Anterior cingulate cortex (tissue), 58 donors: ENCODE measurements at places on chromosomes 12 and 14.
A peak's percentile ranks its signal among the peaks of the same experiment; 100 is the strongest.

- no peak for DNase-seq
Measured at GRCh38 chr12:50221228-50222008, 54.2 kb upstream of the CERS5 start.

- no peak for DNase-seq
Measured at GRCh38 chr14:79306546-79306945, 904.8 kb downstream of the DIO2 start.

DNA sequence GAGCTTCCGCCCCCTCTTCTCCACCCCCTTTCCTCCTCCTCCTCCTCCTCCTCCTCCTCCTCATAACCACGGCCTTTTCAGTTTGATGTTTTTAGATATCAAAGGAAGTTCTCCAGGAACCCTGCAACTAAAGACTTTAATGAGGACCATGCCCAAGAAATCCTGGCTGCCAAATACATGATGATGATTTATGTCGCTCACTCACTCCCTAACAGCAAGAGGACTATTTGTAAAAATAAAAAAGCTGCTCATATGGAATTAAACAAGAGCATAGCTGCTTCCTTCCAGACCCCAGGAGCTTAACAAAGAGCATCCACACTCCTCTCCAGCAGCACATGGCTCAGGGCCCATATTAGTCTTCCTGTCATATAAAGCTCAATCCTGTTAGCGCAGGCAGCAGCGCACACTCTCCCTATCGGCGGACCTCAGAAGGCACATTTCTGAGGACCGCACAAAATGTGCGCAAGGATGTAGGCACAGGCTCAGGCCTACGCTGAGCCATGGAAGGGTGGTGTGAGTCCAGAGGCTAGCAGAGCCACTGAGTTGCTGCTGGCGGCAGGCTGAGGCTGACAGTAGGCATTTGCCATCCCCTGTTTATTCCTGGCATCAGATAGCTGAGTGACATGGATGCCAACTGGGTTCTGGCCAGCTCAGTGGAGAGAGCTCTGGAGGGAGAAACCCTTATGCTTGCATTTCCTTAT lies 232.8 kb downstream of the MSRB3 start:
- DNase-seq, result peak; percentile 66

DNA sequence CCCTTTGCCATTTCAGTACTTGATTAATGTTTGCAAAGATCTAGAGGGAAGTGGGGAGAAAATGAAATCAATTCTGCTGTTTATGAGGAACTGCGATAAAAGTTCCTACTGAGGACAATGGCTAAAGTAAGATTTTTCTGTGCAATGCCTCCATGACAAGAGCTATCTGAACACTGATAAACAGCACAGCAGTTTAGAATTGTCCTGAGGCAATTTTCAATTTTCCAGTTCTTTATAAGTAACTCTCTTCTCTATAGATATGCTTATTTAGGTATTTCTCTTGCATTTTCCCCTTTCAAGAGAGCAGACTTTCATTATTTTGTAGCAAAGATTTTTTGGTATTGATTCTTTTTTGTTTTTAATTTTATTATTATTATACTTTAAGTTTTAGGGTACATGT lies 34.6 kb upstream of the TMTC2 start:
- DNase-seq, result no peak

DNA sequence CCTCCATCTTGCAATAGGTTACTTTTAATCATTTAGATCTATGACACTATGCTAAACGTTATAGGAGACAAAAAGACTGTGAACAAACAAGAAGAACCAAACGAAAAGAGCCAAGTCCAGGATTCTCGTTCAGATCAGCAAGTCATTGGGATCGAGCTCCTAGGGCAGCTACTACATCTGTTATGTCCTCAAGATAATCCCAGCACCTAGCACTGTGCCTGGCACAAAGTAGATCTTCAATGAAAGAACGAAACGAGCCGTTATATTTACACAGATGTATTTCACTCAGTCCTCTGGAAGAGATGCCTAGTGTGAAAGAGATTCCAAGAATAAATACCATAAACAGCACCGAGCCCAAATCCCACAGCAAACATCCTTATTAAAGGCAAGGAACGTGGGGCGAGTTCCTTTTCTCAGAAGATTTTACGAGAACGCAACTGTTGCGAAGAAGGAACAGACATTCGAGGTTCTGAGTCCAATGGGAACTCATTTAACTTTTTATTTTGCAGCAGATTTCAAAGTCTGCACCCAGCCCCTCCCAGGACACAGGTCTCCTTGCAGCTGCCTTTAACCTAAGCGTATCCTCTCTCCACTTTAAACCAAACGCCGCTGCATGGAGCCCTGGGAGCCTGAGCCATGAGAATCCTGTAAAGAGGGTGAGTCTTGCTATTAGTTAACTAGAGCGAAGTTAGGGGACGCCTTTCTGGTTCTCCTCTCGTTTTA lies 544 bp upstream of the TDP1 start:
- DNase-seq, result no peak

- DNase-seq, result no peak
Measured at GRCh38 chr14:94646066-94646465, 33.9 kb downstream of the SERPINA3 start.
